ENCODE measurements at places on chromosomes 1 and 21.

- DNase-seq: no peak
These were observed 175.5 kb downstream of the ASTN1 start for GRCh38 chr1:176989023-176989422.

DNA sequence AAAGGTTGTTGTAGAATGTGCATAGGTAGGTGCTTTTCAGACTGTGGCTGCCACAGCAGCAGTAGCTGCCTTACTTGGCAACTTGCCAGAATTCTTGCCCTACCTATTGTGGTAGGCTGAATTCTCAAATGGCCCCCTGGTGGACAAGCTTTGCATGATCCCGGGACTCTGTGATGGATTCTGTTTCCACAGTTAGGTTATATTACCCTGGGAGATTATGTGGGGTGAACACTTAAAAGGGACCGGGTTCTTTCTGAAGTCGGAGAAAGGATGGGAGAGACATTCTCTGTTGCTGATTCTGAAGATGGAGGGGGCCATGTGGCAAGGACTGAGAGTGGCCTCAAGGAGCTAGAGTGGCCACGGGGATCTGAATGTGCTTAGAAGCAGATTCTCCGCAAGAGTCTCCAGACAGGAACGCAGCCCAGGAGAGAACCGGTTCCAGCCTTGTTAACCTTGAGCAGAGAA lies 32.1 kb upstream of the KCNE1 start:
- no peak for DNase-seq

DNA sequence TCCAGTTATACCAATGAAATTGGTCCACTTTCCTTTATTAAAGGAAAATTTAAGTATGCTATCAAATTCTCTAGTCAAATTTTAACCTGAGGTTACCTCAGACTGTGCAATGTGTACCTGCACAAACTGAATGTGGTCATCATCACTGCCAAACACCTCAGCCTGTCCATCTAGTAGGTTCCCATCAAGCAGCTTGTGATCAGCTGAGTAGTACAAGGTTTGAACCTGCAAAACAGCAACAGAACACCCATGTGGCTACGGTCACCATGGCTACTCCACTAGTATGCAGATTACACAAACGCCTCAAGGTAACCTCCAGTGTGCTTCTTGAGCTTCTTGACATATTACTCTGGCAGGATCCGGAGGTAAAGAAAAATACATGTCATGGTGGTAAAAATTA lies 11.6 kb downstream of the IVNS1ABP start:
- no peak for DNase-seq

GRCh38 chr1:70205071-70205433 lies 327 bp downstream of the LRRC40 start:
- no peak for DNase-seq

Measured in aorta (tissue), 5 donors.